GDM1 (cell line): ENCODE measurements at places on chromosomes 6 and 20.

GRCh38 chr20:20410678-20411077 lies 42.8 kb downstream of the INSM1 start:
- DNase-seq: no peak

GRCh38 chr6:31592396-31592771 lies 422 bp downstream of the NCR3 start:
- no peak for DNase-seq

DNA sequence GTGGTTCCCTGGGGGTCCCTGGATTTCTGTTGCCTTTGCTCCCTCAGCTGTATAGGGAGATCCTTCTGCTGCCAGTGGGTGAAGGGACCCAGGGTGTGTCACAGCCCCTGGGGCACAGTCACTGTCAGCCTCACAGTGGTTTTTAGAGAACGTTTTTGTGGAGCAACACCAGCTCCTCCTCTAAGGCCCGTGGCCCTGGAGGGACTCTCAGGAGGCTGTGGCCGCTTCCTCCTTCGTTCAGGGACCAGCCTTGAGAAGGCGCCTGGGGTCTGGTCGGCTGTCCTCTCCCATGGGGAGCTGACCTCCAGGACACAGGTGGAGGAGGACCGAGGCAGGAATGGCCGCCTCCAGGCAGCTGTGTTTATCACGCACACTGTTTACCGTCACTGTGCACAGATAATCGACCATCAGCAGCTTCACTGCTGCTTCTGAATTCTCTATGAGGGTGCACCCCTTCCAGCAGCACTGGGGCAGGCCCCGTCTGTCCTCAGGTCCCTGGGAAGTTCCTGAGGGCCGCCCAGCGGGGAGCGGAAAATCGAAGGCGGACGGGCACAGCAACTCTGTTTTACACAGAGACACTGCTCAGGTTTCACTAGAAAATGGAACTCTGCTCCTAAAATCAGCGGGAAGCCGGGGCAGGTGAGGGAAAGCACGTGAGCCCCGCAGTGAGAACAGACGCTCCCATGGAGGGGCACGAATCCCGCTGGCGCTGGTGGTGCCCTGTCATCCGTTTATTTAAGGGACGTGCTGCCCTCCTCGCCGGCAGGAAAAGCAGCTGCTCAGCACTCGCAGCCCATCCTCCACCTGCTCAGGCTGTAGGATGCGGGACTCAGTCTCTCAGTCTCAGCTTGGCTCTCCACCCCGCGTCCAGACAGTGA lies 10.4 kb upstream of the FRMD1 start:
- no peak for DNase-seq

DNA sequence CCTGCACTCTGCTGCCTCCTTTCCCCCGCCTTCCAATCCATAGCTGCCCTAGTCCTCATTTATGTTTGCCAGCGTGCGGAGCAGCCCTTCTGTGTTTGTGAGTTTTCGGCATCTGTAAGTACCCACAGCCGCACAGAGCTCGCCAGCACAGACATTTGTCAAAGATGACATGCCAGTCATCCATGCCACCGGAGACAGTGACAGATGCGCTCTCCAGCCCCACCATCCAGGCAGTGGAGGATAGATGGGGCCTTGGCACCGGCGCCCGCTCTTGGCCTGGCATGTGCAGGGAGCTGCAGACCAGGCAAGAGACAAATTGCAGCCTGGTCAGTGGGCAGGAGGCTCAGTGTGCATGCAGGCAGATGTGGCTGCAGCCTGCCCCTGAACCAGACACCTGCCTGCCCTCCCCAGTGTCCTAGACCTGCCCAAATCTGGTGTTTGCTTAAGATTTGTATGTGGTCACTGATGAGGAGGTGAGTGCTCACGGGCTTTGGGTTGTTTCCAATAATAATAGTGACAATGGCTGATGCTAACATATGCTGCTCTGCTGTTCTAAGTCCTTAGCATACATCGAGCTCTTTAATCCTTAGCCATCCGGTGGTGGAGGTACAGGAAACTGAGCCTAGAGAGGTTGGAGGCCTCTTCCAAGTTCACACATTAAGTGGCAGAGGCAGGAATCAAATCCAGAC lies 78.1 kb downstream of the UNC5CL start:
- DNase-seq: no peak

- no peak for DNase-seq
These were observed 22.7 kb downstream of the HIVEP1 start for GRCh38 chr6:12034837-12035236.

- no peak for DNase-seq
These were observed 339.9 kb upstream of the ARID1B start for GRCh38 chr6:156437121-156437879.

DNA sequence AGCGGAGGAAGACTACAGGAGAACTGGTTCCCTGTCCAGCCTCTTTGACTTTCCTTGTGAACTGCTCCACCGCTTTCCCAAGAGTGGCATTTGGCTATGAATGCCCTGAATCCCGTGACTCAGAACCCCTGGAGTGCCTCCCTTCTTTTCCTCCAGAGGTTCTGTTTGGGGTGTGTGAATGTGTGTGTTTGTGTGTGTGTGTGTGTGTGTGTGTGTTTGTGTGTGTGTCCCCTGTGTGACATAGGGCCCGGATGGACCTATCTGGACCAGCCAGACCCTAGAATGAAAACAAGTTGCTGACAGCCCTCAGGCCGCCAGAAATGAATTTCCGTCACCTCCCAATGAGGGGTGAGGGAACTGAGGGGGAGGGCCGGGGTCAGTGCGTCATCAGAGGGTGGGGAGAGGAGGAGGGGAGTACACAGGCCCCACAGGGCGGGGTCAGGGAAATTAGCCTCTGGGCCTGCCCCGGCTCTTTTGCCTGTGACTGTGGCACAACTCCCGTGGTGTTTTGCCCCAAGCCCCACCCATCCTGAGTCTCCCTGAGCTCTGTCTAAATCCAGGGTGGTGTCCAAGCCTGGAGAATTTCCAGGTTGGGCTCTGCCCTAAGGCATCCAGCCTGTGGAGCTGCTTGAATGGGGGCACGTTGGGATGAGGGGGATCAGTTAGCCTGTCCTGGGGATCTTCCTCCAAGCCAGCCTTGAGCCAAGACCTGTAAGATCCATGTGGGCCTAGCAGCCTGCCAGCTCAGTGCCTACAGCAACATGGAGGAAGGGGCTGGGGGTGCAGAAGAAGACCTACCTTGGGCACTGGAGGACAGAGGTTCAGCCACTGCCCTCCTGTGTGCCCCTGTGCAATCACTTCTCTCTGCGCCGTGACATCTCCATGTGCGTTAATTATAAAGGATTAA lies 15.2 kb upstream of the MRPS18A start:
- no peak for DNase-seq

DNA sequence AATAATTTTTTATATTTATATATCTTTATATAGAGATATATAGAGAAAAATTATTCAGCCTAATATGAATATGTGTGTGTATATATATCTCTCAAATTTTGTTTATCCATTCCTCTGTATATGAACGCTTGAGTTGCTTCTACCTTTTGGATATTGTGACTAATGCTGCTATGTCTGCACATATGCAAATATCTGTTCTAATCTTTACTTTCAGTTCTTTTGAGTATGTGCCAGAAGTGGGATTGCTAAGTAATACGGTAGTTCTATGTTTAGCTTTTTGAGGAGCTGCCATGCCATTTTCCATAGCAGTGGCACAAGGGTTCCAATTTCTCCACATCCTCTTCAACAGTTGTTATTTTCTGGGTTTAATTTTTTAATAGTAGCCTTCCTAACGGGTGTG lies 72.8 kb upstream of the CEP85L start:
- DNase-seq: no peak

DNA sequence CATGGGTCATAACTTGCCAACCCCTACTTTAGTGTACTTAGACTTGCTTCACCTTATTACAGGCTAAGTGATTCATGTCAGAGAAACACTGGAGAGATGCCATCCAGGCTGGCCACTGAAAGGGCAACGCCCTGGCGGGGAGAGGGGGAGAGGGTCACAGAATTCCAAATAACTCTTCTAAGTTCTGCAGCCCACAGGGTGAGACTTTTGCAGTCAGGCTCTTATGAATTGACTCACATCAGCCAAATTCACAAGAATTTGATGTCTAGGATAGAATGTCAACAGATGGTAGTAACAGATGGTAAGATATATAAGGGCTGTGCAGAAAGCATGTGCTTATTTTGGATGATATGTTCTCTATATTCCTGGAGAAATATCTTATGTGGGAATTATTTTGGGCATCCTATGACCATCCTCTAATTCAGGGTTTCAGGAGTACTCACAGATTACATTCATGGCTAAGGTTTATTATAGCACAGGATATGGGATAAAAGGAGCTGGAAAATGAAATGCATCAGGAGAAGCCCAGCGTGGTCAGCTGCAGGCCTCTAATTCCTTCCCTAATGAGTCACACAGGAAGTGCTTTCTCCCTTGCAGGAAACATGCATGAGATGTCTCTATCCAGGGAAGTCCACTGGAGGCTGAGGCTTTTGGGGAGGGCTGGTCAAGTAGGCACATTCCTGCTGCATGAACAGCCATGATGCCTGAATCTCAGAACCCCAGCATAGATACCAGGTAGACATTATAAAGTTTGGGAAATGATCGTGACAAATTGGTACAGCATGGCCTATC lies 58.7 kb upstream of the RIN2 start:
- no peak for DNase-seq

- no peak for DNase-seq
These were observed 804 bp downstream of the C6orf141 start for GRCh38 chr6:49551078-49551865.

DNA sequence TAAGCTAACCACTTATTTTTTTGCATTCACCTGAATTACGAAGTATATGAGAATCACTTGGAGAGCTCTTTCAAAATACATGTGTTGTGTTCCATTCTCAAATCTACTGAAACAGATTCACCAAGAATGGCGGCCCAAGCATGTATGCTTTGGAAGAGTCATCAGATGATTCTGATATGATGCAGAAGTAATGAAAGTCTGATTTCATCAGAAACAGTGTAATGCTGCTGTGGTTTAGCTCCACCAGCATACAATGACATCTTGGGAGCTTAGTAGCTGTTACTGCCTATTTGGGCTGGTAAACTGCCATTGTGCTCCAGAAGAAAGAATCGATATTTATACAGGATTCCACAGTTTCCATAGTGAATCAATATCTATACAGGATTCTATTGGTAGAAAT lies 52.9 kb downstream of the UBR2 start:
- DNase-seq: no peak

GRCh38 chr6:56770011-56770520 lies 127.4 kb upstream of the DST start:
- DNase-seq: no peak

- no peak for DNase-seq
These were observed 720.4 kb upstream of the CHD6 start for GRCh38 chr20:42338294-42339201.

DNA sequence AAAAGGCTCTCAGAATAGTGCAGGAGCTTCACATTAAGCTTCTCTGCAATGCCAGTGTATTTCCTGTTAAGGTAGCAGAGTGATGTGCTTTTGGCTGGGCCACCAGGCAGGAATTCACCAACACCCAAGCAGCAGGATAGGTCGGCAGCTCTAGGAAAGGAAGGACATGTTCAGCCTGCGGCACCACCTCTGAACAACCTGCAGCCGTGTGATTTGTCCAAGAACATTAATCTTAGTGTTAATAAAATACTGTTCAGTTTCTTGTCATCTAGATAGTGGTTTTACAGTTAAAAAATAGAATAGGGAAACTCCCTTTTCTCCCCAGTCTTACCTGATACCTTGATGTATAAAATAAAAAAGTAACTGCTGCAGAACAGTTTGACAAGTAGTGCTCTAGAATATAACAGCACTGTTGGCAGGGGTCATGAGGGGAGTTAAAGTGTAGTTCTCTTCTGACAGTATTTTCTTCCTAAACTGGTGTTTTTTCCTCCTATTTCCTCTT lies 18.8 kb downstream of the ZNF292 start:
- DNase-seq: no peak

GRCh38 chr6:78192057-78192456 lies 539.2 kb downstream of the MEI4 start:
- no peak for DNase-seq

DNA sequence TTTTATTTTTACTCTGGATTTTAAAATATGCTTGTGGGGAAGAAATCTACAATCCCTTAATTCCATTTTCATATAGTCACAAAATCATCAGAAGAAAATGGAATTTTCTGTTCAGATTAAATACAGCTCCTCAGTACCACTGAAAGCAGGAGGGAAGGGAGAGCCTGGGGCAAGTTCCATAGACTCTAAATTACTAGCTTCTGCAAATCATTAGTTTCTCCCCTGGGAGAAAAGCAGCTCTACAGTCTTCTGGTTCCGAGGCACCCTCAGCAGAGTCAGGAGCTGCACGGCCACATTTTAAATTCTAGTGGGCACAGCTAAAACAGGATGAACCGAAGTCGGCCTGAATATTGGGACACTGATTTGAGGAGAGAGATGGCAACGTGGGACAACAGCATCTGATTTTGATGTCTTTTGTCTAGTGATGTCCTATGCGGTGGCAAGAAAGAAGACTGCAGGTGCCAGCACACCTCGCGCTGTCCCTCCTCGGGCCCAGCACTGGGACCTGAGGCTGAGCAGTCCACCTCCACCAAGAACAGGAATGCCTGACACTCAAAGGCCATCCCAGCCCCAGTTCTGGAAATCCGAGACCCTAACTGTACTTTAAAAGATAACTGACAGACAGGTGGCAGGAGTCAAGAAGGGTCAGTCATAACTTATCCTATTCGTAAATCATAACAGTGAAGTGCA lies 90.7 kb downstream of the FOXC1 start:
- no peak for DNase-seq

- DNase-seq: no peak
These were observed 174.5 kb downstream of the LINC00237 start for GRCh38 chr20:20931632-20932031.

DNA sequence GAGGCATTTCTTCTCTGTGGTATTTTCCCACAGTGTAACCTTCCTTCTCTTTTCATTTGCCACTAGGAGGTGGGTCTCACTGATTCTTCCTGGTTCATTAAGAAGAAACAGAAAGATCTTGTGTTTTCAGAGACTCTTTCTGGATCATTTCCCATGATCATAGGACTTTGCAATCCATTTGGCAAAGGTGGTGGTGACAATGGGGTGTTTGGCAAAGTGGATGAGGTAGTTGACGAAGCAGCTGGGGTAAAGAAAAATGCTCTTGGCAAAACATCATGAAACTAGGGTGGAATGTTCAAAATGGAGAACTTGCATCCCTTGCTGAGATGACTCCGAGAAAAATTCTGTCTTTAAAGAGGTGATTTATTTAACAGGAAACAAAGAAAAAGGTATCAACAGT lies 50.6 kb downstream of the TRAF3IP2 start:
- no peak for DNase-seq

- DNase-seq: no peak
These were observed 121.4 kb upstream of the TCF21 start for GRCh38 chr6:133767357-133767970.

- DNase-seq: no peak
These were observed 518 bp downstream of the RBPJL start for GRCh38 chr20:45307076-45307640.

GRCh38 chr6:52925042-52925441 lies 15.5 kb upstream of the GSTA3 start:
- no peak for DNase-seq

DNA sequence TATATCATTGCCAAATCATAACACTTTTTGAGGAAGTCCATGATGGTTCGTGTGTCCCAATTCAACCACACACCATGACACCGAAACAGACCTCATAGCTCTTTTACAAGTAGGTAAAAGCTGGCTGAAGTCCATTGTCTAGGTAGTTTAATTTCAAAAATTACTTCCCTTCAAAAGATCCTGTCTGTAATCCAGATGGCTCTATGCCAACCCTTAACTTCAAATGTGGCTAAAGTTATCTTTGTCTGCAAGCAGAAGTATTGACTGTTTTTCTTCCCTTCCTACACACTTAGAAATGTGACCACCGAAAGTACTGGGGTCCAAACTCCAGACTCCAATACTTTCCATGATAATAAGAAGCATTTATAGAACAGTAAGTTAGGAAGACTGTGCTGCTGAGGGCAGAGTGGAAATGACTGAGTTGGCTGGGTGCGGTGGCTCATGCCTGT lies 8.3 kb upstream of the TIAM2 start:
- no peak for DNase-seq
